Naive B cell (primary cell): ENCODE measurements at places on chromosomes 12 and 14.

- DNase-seq: no peak
Observed at GRCh38 chr12:2320841-2321240, 268.1 kb downstream of the CACNA1C start.

DNA sequence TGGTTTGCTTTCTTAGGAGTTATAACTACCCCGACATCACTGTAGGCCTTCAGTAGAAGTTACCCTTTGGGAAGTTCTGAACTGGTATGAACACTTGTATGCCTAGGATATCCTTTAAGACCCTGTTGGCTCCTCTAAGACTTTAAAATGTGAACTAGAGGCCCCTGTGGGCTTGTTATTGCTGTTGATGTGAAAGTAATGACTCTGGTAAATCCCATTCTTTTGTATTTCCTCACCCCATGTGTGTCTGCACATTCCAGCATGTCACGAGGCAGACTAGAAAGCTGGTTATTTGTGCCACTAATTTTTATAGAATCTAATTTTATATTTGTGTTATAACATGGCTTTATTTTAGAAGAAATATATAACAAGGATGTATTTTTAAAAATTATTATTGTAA, 48.9 kb downstream of the SERPINA10 start:
- no peak for DNase-seq

DNA sequence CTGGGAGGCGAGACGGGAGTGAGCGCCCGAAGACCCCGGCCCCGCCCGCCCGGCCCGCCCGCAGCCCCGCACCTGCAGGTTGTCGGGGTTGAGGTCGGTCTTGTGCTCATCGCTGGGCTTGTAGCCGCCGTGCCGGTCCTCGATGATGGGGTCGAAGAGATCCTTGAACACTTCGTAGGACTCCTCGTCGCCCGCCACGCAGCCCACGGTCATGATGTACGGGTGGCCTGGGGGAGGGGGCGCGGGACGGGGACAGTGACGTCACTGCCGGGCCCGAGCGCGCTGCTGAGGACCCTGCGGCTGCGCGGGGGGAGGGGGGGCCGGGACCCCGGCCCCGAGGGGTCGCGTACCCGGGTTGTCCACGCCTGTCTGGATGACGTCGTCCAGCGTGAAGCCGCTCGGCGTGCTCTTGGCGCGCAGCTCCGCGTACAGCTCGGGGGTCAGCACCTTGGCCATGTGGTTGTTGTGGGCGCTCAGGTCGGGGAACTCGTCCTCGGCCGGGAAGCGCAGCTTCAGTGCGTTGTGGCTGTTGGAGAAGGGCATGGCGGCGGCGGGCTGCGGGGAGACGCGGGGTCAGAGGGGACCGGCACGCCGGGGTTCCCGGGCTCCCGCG, 573 bp downstream of the CKB start:
- DNase-seq: no peak

DNA sequence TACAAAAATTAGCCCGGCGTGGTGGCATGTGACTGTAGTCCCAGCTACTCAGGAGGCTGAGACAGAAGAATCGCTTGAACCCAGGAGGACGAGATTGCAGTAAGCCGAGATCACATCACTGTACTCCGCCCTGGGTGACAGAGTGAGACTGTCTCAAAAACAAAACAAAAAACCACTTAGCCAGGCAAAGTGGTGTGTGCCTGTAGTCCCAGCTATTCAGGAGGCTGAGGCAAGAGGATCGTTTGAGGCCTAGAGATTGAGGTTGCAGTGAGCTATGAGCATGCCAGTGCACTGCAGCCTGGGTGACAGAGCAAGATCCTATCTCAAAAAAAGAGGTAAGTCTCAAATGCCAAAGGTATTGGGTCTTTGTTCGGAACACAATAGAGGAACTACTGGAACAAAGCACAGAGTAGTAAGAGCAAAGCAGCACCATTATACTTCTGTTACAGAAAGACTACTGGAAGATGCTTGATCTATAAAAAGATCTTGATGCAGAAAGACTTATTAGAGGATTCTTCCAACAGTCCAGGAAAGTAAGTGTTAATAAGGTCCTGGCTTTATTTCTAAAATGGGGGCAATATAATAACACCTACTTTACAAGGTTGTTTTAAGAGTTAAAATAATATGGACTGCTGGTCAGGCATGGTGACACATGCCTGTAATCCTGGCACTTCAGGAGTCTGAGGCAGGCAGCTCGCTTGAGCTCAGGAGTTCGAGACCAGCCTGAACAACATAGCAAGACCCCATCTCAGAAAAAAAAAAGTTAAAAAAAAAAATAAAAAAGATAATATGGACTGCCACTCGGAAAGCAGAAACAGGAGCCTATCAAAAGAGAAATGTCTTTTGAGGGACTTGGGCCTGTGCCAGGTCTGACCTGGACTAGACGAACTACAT, 29.9 kb downstream of the BTBD7 start:
- no peak for DNase-seq

- no peak for DNase-seq
Observed at GRCh38 chr12:31217356-31218130, 108.4 kb downstream of the SINHCAF start.

DNA sequence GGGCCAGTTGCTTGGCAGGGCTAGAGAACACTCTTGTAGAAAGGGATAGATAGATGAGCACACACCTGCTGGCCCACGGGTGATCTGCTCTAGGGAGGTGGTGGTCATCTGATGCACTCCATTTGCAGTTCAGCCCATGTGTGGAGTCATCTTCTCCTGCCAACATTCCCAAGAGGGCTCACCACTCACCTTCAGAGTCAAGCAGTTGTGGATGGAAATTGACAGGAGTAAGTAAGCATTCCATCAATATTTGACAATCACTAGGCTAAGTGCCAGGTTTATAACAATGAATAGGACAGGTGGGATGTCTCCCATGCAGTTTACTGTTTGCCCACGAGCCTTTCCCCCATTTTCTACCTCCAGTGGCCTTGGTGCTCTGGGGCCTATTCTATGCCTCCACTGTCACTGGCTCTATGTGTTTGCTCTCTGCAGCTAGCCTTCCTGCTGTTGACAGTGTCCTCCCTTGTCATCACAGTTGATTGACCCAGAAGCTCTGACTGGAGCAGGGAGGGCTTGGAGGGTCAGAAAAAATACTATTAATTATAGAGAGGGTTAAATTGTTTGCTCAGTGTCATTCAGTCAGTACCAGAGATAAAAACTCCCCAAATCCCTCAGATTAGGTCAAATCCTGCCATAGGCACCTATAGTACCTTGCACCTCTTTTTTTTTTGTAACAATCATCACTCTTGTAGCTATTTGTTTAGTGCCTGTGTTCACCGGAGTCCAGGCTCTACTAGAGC, 134.6 kb upstream of the PZP start:
- no peak for DNase-seq

DNA sequence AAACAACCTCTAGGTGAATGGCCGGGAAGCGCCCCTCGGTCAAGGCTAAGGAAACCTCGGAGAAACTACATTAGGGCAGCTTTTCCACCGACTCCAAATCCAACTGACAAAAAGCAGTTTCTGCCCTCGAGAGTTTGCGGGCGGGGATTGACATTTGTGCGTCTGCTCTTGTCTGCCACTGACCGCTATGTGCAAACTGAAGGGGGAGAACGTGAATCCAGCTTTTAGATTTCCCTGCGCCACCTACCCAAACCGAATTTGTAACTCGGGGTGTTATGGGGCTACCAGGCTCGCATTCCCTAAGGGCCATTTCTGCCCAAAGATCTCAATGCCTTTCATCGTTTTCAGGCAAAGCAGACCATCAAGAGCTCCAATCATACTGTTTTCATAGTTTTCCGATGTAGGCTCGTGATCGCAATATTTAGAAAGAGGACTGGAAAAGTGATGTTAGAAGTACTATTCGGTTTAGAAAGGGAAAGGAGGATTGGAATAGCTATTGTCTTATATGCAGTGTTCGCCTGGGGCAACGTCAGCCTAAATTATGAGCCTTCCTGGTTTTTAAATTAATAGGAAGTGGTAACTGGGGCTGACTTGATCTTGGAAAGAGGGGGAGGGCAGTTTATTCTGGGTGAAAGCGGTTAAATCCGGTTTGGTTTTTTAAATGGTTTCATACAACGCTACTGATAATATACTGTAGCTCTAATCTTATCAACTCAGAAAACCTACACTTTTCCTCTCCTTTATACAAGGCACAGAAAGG, 45.4 kb downstream of the BCAT1 start:
- no peak for DNase-seq

- peak; percentile 83 for DNase-seq
Observed at GRCh38 chr12:49741882-49742620, 694 bp downstream of the TMBIM6 start.

GRCh38 chr14:68789821-68790643, 2.8 kb downstream of the ZFP36L1 start:
- DNase-seq: no peak

DNA sequence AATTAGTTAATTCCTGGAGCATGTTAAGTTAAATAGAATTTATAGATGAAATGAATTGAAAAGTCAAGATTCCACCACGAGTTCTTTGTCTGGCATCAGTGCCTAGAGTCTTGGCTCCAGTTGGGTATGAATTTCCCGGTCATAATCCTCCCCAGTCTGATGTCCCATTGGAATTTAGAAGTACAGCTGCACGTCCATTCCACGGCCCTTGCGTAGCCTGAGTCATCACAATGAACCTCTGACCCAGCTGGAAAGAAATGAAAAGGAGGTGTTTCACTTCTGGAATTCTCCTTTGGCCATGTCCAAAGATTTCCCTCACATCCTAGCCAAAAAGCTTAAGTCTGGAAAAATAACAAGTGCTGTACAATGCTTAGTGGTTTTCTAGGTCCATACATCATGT, 122.7 kb downstream of the KICS2 start:
- DNase-seq: no peak

DNA sequence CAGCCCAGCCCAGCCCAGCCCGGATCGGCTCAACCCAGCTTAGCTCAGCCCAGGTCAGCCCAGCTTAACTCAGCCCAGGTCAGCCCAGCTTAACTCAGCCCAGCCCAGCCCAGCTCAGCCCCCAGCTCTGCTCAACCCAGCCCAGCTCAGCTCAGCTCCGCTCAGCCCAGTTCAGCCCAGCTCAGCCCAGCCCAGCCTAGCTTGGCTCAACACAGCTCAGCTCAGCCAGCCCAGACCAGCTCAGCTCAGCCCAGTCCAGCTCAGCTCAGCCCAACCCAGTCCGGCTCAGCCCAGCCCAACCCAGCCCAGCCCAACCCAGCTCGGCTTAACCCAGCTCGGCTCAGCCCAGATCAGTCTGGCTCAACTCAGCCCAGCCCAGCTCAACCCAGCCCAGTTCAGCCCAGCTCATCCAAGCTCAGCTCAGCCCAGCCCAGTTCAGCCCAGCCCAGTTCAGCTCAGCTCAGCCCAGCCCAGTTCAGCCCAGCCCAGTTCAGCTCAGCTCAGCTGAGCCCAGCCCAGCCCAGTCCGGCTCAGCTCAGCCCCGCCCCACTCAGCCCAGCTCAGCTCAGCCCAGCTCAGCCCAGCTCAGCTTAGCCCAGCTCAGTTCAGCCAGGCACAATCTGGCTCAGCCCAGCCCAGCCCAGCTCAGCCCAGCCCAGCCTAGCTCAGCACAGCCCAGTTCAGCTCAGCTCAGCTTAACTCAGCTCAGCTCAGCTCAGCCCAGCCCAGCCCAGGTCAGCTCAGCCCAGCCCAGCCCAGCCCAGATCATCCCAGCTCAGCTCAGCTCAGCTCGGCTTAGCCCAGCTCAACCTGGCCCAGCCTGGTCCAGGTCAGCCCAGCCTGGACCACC, 331.7 kb downstream of the TMEM121 start:
- peak; percentile 47 for DNase-seq

DNA sequence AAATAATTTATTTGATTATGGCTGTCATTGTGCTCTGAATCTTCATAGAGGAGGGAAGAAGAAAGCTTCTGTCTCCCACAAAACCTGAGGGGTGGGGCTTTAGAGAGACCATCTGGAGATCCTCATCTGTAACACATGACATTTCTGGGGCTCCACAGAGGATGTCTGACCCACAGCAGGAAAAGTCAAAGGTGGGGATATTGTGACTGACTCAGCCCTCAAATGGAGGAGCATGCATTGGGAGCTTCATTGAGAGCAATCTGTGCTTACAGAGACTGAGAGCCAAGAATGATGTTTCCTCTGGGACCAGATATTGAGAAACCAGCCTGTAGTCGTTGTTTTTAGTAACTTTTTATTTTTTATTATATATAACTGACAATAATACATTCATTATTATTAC, 158.7 kb downstream of the SYT1 start:
- no peak for DNase-seq

DNA sequence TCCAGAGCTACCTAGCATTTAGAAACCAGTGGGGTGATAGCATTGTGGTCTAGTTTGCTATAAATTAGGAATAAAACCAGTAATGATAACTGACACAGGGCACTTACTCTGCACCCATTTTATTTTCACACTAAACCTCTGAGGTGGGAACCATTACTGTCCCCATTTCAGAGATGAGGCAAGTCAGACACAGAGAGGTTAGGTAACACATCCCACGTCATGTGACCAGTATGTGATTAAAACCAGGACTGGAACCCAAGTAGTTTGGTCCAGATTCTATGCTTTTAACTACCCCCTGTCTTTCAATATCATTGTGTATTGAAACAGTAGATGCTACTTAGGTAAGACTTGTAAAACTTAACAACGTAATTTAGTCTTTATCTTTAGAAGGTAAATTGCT, 110.2 kb downstream of the PLXNC1 start:
- no peak for DNase-seq

DNA sequence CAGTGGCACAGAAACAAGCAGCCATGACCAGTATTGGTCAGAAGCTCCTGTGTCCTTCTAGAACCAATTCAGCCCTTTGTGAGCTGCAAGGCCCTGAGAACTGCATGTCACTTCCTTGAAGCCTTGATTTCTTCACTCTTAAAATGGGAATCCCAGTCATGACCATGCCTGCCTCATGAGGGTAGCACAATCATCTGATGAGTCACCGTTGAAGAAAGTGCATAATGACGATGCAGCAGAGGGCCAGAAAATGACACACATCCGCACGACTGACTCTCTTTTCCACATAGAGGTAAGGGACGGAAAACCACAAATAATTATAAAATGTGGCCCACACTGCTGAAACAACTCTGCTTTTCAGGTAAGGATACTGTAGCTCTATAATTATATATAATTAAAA, 777.4 kb downstream of the BCL11B start:
- DNase-seq: no peak
